ENCODE measurements at places on chromosomes 5 and 9.
A peak's percentile ranks its signal among the peaks of the same experiment; 100 is the strongest.

GRCh38 chr5:79456890-79457583 is 56.9 kb downstream of the HOMER1 start:
- DNase-seq: no peak

DNA sequence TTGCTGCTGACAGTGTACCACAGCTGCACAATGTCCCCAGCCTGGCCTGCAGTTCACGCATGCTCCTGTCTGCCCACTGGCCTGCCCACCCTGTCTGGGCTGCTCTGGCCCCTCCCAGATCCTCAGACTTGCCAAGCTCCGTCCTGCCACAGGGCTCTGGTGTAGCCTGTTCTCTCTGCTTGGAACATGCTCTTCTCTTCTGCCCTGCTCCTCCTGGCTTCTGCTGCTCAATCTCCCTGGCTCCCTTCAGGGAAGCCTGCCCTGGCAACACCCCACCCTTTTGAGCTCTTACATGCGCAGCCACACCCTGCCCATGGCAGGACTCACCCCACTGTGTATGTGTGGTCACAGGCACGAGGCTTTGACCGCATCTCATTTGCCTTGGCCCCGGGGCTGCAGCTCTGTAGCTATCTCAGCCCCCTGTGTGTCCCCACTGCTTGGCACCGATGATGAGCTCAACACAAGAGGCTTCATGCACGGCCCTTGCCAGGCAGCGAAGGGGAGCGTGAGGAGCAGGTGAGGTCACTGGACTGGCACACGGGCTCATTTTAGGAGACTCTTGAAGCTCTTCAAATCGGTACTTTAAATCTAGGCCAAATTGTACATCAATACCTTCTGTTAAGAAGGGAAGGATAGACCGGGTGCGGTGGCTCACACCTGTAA is 20.4 kb upstream of the BRD3 start:
- no peak for DNase-seq

- no peak for DNase-seq
These were observed 38.9 kb downstream of the ADAMTS16 start for GRCh38 chr5:5179079-5179478.

DNA sequence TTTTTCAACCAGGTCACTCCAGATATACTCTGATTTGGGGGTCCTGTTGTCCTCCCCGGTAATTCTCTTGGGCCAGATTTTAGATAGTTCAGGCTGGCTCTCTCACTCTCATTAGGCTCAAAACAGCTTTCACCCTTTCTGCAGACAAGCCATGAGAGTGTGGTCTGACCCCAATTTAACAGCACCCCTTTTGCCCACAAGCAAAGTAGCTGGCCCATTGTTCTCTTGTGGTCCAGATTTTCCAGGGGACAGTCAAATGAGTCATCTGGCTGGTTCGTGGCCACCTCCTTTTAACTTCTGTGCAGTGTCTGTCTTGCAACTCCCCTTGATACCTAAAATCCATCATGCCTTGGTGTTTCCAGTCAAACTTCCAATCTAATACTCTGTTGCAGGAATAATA is 16.5 kb downstream of the BHMT2 start:
- DNase-seq: no peak

DNA sequence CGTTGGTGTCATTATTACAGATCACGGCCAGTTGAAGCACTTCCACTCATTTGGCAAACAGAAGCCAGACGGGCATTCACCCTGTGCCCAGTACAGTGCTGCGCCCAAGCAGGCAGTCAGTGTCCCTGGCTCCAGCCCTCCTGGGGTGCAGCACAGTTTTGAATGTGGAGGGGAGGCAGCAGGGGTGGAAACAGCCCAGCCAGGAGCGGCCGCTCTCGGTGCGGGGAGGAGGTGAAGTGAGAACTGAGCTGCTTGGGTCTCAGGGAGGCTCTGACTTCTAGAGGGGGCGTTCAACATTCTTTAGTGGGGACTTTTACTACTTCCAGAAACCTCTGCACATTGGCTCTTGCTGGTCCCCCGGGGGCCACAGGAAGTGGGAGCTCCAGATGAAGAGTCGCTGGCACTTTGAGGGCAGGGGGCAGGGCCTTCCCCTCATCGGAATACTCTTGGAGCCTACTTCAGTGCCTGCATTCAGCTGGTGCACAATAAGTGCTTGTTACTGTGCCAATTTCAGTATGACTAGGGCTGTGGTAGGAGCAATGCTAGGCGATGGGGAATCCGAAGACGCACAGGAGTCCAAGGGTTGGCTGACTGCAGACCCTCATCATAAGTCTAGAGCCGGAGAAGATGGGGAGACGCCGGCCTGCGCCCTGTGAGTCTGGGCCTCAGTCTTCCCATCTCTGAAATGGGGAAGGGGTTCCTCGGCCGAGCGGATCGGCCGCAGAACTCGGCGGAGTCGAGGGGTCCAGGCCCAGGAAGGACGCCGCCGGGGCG is 492 bp upstream of the NEK6 start:
- DNase-seq: no peak

GRCh38 chr9:121780177-121781040 is 129.0 kb downstream of the DAB2IP start:
- no peak for DNase-seq

DNA sequence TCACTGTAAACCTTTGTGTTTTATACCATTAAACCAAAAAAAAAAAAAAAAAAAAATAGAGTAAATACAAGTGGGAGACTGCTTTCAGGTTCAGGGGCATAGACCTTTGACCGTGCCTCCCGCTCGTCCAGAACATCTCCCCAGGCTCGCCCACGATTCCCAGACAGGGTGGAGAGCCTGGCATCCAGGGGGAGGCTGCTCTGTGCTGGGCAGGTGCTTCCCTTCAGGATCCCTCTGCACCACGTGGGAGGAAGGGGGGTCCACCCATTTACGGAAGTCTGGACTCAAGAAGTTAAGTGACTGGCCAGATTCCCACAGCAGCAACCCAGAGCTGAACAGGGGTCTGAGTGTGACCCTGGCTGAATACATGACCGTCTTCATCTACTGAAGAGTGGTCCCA is 125.4 kb upstream of the LMX1B start:
- no peak for DNase-seq

GRCh38 chr9:28653216-28653615 is 1079.9 kb upstream of the C9orf72 start:
- DNase-seq: no peak

GRCh38 chr9:135268031-135268430 is 180.6 kb downstream of the OLFM1 start:
- no peak for DNase-seq

DNA sequence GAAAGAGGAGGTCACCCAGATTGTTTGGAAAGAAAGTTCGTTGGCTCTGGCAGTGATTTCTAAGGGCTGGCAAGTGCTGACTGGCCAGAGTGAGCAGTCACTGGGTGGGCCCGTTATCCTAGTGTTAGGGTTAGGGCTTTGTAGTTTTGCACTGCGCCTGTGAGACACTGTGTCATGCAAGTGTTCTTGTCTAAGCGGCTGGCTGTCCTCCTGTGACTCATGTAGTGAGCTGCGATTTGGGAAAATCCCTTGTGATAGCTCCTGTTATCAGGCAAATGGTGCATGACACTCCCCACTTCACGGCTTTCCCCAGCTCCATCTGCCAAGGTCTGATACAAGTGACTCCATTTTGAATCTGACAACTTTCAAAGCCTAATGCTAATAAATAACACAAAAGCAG is 526.0 kb upstream of the ADAMTS16 start:
- DNase-seq: no peak

DNA sequence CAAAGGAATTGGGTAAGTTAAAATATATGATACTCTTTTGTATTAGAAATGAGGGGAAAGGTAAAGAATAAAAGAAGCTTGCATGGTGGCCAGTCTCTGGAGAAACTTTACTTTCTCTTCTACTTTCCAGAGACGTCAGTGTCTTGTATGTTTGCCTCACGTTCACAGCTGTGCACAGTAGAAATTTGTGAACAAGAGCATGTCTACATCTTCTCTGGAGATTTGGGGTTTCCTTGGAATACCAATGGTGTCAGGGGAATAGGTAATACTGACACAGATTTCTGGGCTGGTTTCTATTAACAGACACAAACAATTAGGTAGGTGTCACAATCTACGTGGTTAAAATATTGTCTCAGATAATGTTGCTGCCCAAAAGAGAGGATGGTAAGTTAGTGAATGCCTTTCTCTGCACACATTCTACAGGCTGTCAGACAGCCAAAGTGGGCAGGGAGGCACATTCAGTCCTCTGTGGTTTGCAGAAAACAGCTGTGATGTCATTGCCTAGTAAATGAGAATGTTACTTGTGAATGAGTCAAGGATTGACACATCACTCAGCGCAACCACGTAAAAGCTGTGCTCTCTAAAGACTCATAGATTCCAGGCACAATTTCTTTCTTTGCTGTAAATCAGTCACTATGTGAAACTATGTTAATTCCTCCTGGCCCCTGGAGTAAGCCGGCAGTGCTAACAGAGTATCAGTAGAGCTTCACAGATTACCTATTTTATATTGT is 397.1 kb downstream of the MAN2A1 start:
- peak; percentile 100 for DNase-seq

GRCh38 chr5:102781359-102781758 is 26.3 kb downstream of the PAM start:
- no peak for DNase-seq

DNA sequence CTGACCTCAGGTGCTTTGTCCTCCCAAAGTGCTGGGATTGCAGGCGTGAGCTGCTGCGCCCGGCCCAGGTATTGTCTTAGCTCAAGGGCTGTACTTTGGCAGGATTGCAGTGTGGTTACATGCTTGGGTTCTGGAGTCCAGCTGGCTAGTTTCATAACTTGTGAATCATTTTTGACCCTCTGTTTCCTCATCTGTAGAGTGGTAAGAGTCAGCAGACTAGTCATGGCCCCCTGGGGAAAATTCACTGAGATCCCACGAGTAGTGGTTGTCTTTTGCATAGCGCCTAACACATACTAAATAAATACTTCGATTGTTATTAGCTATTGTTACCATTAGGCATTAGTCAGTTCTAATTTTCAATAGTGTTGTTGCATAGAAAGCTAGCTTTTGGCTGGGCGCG is 14.3 kb downstream of the PTPA start:
- peak; percentile 87 for DNase-seq

- no peak for DNase-seq
These were observed 204.8 kb downstream of the MEF2C start for GRCh38 chr5:88677943-88678769.

GRCh38 chr5:65775476-65775875 is 53.5 kb downstream of the NLN start:
- DNase-seq: no peak

GRCh38 chr5:27315363-27316270 is 277.2 kb upstream of the CDH9 start:
- peak; percentile 85 for DNase-seq

DNA sequence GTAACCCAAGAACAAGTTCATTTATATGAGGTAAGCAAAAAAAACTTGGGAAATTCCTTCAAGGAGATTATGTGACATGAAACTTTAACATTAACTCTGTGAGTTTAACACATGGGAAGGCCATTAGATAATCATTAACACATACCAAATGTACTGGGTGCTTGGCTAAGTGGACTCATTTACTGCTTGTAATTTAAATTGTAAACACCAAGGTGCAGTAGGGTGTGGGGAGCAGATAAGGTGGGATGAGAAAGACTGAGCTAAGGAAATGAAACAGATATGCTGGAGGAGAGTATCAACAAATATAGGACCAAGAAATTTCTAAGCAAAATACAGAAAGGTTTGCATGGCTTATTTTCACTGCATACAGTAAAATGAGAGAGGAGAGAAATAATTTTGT is 2384.8 kb upstream of the ACO1 start:
- no peak for DNase-seq

DNA sequence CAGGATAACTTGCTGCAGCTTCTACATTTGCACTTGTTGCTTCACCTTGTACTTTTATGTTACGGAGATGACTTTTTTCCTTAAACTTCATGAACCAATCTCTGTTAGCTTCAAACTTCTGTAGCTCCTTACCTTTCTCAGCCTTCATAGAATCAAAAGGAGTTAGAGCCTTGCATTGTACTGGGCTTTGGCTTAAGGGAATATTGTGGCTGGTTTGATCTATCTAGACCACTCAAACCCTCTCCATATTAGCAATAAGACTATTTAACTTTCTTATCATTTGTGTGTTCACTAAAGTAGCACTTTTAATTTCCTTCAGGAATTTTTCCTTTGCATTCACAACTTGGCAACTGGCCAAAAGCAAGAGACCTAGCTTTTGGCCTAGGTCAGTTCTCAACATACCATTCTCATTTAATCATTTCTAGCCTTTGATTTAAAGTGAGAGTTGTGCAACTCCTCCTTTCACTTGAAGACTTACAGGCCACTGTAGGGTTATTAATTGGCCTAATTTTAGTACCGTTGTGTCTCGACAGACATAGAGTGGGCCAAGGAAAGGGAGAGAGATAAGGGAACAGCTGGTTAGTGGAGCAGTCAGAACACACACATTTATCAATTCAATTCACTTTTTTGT is 63.7 kb downstream of the SHOC1 start:
- DNase-seq: peak; percentile 98

GRCh38 chr5:74288448-74289108 is 351.9 kb downstream of the ENC1 start:
- DNase-seq: peak; percentile 61

DNA sequence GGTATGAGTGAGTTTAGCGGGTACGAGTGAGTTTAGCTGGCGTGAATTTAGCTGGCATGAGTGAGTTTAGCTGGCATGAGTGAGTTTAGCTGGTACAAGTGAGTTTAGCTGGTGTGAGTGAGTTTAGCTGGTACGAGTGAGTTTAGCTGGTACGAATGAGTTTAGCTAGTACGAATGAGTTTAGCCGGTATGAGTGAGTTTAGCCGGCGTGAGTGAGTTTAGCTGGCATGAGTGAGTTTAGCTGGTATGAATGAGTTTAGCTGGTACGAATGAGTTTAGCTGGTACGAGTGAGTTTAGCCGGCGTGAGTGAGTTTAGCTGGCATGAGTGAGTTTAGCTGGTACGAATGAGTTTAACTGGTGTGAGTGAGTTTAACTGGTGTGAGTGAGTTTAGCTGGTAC is 41.0 kb downstream of the PNPLA7 start:
- DNase-seq: no peak

- DNase-seq: peak; percentile 27
These were observed 482.1 kb downstream of the SEMA5A start for GRCh38 chr5:9063615-9064245.

Data from amniotic epithelial cell (primary cell).